ENCODE measurements at places on chromosomes 11 and 22.

- no peak for DNase-seq
Measured at GRCh38 chr22:22076932-22077703, 94.5 kb upstream of the TOP3B start.

GRCh38 chr11:2088746-2089535 is 50.2 kb downstream of the IGF2 start:
- peak; percentile 8 for DNase-seq

DNA sequence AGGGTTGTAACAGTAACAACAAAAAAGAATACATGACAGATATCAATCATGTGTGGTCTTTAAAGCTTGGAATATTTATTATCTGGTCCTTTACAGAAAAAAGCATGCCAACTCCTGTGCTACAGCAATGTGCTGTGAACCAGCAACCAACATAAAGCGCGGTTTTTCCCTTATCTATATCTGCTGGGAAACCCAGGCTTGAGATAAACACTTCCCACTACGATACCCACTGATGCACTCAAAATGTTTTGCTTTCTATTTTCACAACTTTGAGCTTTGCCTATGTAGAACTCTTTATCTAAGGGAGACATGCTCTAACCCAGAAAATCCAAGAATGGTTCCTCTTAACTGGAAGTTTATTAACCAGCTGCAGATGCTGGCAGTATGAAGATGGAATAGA is 19.0 kb downstream of the ZBED5 start:
- DNase-seq: no peak

- DNase-seq: peak; percentile 65
Measured at GRCh38 chr11:119169282-119169719, 776 bp downstream of the NLRX1 start.

DNA sequence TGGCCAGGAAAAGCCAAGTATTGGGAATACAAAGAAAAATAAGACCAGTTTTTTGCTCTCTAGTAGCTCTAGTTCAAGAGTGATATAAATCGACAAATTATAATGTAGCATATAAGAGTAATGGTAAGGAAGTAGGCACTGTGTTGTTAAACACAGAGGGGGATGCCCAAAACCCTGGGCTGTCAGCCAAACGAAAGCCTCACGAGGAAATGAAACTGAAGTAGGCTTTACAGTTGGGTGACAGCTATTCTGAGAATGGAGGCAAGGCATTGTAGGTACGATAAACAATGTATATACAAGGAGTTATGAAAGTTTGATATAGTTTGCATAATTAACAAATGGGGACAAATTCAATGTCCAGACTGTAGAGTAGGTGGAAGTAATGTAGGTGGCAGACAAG is 176.4 kb downstream of the FAM181B start:
- DNase-seq: no peak

DNA sequence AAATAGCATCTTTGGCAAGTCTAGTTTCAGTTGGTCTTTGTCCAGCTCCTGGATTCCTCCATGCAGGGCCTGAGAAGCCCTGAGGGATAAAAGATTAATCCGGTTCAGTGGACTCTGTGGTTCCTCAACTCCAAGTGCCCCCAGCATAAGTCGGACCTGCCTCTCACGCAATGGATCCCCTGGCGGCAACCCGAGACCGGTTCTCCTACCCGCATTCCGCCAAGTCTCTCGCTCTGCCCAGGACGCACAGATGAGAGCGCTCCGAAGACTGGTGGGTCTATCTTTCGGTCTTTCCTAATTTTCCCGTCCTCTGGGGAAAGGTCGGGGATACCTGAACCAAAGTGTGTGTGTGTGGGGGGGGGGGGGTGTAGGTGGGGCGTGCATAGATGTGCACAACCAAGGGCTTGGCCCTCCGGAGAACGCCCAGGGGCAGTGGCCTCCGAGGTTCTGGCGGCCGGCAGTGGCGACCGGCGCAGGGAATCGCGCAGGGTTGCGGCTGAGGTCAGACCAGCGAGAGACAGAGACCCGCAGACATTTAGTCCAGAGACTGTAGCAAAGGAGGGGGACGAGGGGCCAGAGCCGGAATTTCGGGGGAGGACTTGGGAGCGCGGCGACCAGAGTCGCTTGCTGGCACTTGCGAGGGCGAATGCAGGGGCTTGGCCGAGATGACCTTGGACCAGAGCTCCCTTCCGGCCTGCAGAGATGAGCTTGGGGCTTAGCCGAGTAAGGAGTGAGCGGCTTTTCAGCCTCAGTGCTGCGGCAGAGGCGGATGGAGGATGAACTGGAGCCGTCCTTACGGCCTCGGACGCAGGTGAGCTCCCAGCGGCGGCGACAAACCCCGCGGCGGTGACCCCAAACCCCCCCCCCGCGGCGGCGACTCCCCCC is 712 bp upstream of the SLC2A11 start:
- peak; percentile 45 for DNase-seq

GRCh38 chr11:128707681-128708080 is 13.8 kb downstream of the FLI1 start:
- DNase-seq: no peak

DNA sequence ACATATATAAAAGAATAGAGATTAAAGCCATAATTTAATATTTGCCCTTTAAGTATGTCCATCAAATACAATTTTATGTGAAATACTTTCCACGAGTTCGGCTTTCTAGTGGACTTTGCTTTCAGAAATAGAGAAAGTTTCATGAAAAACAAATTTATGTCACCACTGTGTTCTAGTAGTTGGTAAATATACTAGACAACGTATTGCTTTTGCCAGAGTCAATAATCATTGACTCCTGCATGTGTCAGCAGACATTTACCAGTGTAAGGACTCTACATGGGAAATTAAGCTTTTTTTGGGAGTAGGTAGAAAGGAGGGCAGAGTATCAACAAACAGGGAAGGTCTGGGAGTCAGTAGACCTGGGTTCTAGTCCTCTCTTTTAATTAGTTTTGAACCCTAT is 32.3 kb upstream of the CAT start:
- no peak for DNase-seq
